Daoy (cell line): ENCODE measurements at places on chromosomes 7 and 10.
A peak's percentile ranks its signal among the peaks of the same experiment; 100 is the strongest.

DNA sequence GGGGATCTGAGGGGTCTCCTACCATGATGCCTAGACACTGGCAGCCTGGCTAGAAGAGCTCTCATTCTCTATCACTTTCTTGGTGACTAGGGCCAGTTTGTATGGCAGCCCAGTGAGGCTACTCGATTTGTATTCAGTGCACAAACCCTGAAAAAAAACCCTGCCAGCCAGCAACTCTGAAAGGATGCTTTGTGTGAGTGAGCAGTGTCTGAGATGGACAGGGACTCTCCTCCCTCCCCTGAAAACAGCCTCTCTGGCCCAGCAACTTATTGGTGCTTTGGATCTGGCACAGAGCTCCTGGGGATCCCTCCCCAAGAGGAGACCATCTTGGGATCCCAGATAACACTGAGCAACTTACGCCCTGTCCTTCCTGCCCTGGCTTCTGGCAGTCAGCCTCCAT is 10.8 kb upstream of the LRRC4 start:
- DNase-seq: no peak

DNA sequence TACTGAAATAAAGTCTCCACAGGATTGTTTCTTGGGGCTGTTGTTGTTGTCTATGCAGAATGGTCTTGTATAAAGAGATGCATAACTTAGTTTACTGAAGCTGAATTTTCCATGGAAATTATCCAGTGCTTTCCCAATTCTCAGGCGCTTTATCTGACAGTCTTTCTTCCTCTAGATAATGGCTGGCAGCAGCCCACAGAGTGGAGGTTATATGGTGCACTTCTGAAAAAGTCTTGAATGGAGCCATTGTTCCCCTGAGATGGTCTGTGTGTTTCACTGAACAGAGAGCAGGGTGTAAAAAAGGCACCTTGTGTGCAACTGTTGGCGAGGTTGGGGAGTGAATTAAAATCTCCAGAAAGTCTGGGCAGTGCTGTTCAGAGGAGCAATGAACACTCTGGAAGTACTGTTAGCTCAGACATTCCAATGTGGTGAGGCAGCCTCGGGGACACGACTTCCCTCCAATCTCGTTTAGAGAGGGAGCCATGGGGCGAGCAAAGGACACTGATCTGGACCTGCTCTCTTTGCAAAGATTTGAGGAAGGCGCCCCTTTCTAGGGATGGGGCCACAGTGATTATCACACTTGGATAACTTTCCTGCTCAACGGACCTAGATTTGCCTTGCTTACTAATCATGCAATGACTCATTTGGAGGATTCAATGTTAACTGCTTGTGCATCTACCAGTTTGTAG is 2.0 kb upstream of the PLCE1 start:
- DNase-seq: peak; percentile 81

DNA sequence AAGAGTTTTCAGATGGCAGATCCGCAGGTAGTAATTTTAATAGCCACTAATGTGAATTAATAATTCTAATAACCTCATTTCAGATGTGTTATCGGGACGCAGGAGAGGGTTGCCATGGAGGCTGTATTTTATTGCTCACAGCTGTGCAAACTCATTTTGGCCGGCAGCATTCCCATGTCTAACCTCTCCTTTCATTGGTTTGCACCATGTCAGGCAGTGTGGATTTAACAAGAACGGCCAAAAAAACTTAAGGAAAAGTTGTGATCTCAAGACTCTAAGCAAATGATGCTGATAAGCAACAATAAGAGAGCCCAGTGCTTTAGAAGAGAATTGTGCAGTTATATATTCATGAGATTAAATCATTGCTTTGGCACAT is 88.7 kb upstream of the NRP1 start:
- DNase-seq: no peak

GRCh38 chr7:78683566-78683965 is 769.9 kb downstream of the MAGI2 start:
- no peak for DNase-seq

DNA sequence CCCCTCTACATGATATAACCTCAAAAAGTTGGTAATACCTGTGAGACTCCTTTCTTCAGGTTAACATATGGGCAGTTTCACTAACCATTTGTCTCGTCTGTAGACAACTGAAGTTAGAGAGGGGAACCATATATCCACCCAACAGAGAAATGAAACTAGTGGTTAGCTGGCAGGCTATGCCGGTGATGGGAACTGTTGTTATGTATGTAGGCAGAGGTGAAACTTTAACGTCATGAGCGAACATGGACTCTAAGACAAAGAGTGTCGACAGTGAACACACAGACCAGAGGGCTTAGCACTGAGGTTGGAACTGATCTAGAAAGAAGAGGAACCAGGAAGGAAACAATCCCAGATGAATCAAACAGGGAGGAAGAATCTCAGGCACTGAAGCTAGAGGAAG is 112.4 kb downstream of the ELMO1 start:
- no peak for DNase-seq

DNA sequence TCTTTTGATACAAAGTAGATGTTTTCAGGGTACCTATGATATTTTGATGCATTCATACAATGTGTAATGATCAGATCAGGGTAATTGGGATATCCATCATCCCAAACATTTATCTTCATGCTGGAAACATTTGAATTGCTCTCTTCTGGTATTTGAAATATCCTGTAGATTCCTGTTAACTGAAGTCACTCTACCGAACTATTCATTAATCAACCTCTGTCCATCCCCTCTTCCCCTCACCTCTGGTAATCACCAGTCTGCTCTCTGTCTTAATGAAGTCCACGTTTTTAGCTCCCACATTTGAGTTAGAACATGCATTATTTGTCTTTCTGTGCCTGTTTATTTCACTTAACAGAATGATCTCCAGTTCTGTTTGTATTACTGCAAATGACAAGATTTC is 11.3 kb downstream of the MTG1 start:
- no peak for DNase-seq

- peak; percentile 69 for DNase-seq
These were observed 233.9 kb downstream of the DNAJB6 start for GRCh38 chr7:157570531-157571200.

DNA sequence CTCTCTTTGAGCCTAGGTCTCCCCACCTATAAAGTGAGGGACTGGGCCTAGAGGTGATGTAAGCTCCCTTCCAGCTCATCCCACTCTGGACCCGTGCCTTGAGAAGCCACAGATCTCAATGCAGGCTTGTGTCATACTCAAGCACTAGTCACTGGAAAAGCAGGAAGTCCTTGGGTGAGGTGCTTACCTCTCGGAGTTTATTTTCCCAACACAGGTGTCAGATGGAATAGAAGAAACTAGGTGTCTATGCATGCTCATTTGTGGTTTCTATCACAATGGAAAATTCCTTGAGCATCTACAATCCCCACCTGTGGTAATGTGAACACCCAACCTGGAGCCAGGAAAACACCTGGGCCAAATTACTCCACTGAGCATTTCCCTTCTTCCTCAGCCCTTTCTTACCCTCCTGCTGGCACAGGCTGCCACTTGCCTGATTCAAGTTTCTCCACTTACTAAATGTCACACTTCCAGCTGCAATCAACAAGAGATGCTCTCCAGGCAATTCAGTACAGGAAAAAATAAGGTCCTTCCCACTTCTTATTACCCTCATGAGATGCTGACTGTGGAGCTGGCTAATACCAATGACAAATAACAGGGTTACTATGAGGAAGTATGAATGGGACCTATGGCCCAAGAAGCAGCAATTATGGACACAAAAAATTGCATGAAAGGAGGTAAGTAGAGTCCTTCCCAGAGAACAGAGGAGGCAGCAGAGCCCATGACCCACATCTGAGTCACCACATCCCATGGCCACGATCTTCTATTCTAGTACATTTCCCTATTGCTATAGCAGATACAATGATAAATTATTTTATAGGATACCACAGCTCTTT is 13.1 kb downstream of the LSM5 start:
- peak; percentile 53 for DNase-seq

GRCh38 chr7:41416208-41416595 is 286.7 kb downstream of the INHBA start:
- DNase-seq: no peak

- no peak for DNase-seq
These were observed 5.8 kb upstream of the LRRC4 start for GRCh38 chr7:128037081-128037480.

DNA sequence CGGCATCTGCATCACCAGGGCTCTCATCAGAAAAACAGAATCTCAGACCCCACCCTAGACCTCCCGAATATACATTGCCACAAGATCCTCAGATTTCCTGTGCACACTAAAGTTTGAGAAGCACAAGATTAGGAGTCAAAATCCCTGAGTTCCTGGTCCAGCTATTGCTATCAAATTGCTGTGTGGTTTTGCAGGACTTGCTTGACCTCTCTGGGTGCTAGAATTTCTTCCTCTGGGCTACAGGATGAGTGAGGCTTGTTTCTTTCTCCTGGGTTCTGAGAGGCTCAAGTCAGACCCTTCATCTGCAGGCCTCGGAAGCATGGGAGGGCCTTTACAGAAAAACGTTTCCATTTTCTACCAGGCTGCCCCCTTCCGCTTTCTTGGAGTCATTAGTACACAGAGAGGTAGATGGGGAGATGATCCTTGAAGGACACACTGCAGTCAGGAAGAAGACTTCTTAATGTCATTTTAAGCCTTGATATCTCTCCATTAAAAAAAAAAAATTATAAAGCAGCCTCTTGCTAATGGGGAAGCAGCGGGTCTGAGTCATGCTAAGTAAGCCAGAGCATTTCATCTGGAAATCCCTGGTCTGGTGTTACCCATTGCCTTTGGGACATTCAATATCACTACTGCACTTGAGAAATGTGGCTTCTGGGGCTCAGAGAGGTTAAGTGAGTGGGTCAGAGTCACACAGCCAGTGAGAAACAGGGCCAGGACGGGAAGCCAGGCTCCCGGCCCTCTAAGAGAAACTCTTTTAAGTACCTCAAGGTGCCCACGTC is 173.5 kb downstream of the KCNMA1 start:
- DNase-seq: peak; percentile 51

GRCh38 chr10:121404611-121405010 is 193.6 kb downstream of the FGFR2 start:
- no peak for DNase-seq

- no peak for DNase-seq
These were observed 16.2 kb upstream of the LRRN3 start for GRCh38 chr7:111074748-111075146.

DNA sequence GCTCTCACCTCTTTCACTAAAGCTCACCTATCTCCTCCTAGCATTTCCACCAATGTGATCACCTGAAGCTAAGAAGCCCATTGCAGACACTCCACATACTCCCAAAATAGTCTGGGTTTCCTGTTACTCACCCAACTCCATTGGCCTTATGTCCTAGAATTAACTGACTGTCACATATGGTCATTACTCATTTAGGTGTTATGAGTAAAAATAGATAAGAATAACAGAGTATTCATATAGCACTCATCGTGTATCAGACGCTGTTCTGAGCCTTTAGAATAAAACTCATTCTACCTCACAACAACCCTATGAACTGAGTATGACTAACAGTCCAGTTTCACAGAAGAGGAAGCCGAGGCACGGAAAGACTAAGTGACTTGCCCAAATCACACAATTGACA is 174.2 kb upstream of the NPVF start:
- no peak for DNase-seq

DNA sequence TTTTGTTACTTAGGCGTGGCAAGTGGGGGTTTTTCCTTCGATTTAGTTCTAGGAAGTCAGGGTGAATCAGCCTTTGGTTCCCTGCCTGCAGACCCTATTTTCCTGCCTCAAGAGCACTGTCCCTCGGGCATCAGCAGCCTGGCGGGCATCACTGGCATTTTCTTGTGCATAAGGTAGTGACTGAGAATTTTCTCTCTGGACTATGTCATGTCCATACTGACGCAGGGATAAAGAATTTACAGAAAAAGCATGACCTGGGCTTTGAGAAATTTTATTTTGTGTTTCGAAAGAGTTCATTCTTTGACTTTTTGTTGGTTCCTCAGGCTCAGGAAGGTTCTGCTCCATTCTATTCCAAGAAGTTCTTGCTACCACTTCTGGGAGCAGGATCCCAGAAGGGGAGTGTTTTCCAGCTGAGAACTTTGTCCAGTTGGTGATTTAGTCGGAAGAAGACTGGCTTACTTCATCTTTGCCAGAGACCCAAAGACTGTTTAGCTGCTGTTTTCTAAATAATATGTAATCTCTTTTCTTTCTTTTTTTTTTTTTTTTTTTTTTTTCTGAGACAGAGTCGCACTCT is 213.9 kb upstream of the SH2B2 start:
- DNase-seq: no peak
